ENCODE measurements at places on chromosomes 3 and 15.

DNA sequence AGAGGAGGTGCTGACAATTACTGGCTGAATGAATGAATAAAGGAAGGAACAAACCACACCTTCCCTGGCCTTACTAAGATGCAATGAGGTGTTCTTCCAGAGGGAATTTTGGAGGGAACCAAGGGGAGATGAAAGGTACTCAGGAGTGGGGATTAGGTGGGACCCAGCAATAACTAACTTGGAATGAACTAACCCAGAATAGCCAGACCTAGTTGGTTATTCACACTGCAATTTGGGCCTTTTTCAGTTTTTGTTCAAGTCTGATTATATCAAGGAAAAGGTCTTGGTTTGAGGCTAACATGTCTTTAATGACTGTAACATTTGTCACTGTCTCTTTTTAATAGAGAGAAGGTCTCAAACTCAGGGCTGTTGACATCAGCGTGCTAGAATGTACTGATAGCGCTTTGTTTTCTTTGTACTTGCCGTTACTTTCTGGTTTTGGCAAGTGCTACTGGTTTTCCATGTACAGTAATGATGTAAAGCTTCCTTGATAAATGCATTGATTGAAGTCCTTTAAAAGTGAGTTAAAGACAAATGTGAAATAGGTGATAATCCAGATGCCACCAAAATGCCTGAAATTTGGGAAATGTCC, 3.2 kb upstream of the PLXND1 start:
- no peak for DNase-seq

DNA sequence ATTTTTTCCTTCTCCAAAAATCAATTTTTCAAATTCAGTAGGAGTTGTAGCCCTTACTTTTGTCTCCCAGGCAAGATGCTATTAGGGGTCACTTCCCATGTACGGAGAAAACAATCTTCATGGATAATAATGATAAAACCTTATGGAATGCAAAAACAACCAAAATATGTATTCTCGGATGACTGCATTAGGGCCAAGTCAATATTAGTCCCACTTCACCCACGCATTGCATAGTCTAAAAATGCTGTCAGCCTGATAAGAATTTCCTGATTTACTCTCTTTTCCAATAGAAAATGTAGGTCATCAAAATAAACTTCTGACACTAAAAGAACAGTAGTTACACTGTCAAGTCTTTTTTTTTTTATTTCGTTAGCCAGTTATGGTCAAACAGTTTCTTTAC, 2.7 kb downstream of the VGLL3 start:
- DNase-seq: peak; percentile 39

- DNase-seq: no peak
Observed at GRCh38 chr3:150349314-150350097, 58.6 kb upstream of the TSC22D2 start.

DNA sequence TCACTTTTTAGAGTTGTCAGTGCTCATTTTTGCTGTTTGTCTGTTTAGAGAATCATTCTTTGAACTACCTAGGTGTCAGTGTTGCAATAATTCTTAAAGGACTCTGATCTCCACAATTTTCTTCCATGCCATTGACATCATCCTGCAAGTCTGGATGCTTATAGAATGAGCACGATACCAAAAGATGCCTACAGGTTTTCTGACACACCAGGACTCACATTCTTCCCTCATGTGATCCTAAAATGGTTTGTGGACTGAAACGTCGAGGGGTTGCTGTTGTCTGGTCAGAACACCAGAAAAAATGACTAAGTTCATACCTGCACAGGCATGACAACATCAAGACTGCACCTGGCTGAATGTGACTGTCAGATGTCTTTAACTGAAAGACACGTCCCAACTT, 95.9 kb downstream of the SEMA5B start:
- no peak for DNase-seq

GRCh38 chr3:24272875-24273274, 221.8 kb downstream of the THRB start:
- no peak for DNase-seq

GRCh38 chr15:90221246-90221900, 12.4 kb downstream of the CIB1 start:
- DNase-seq: peak; percentile 73

- peak; percentile 95 for DNase-seq
Observed at GRCh38 chr3:47571391-47572175, 7.1 kb downstream of the CSPG5 start.

DNA sequence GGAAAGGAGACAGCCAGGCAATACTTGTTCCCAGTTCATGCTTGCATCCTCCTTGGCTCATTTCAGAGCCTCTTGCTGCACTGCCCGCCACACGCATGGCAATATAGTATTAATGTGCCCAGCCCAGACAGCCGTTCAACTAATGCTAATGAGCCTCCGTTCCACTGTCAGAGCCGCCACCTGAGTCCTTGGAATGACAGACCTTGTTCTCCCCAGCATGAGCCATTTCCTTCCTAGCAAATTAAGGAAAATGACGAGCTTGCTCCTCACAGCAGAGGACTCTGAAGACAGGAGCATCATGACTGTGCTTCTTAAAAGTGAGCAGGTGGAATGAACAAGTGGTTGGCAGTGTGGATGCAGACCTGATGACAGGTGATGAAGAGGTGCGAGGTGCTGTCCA, 10.8 kb upstream of the LRRC15 start:
- no peak for DNase-seq

GRCh38 chr15:95302206-95302605, 1028.3 kb upstream of the NR2F2 start:
- DNase-seq: no peak

Measured in eye (tissue), 1 donor.